Myocyte (in vitro differentiated cells): ENCODE measurements at places on chromosomes 1 and 21. TPM values are rescaled to one million over a fixed set of nuclear protein-coding genes. Genes with fewer than 3 reads are reported as not detected.

- DNase-seq = peak; percentile 90
Observed at GRCh38 chr21:43333298-43334062, 93.5 kb downstream of the SIK1 start.

GRCh38 chr1:101139130-101139529 is 97.7 kb upstream of the S1PR1 start:
- DNase-seq = no peak

Gene CSMD2
- not detected in 2 replicates for total RNA-seq

DNA sequence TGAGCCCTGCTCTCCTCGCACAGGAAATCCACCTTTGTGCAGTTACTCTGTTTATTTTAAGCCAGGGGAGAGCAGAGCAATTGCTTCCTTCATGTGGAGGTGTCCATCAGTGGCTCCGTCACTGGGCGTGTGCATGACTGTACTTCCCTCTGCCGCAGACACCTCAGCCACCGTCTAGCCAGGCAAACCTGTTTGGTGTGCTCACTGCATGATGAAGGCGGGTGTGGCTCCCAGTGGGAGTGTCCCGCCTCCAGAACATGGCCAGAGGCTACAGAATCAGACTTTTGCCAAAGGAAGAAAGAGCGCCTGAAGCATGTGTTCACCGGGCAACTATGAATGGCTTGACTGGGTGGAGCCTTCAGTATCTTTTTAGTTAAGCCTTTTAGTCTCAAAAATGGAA is 26.1 kb upstream of the LAMC2 start:
- DNase-seq = no peak

Gene PRR9
- not detected in 2 replicates for total RNA-seq

- peak; percentile 48 for DNase-seq
Observed at GRCh38 chr1:239361403-239361802, 25.0 kb upstream of the CHRM3 start.

DNA sequence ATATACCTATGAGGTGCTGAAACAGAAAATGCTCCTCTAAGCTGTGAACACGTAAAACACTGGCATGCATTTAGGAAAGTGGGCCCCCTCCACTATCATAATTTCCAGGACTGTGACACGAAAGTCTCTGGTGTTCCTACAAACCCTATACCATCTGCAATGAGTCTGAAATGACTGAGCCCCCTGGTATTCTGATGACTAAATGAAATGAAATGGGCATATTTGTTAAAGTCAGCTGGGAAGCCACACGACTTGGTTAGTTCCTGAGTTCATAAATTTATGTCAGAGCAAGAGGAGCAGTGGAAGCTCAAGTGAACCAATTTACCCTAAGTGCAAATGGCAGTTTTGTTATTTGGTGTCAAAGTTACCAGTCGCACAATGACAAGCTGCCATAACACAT is 182.3 kb downstream of the KCTD3 start:
- peak; percentile 13 for DNase-seq

Gene SPOCD1
- total RNA-seq = 8.9 and 9.7 TPM in 2 replicates

Gene SPATA17
- 0.26 and 1.6 TPM in 2 replicates for total RNA-seq

GRCh38 chr1:47812904-47813514 is 184.2 kb downstream of the TRABD2B start:
- no peak for DNase-seq

DNA sequence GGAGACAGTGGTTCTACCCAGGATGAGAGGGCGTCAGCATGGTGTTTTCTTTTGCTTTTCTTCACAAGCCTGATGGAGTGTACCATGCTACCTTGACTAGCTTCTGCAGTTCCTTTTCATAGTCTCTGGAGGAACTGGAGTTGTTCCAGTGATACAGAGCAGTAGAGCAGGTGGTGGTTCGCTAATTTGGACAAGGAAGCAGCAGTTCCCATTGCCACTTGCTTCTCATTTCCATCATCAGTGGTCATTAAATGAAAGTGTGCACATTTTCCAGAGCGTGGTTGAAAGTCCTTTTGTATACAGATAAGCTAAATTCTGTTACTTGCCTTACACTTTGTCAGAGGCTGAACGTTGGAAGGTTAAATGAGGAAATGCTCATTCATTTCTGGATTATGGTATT is 182.3 kb downstream of the C1orf21 start:
- peak; percentile 58 for DNase-seq

DNA sequence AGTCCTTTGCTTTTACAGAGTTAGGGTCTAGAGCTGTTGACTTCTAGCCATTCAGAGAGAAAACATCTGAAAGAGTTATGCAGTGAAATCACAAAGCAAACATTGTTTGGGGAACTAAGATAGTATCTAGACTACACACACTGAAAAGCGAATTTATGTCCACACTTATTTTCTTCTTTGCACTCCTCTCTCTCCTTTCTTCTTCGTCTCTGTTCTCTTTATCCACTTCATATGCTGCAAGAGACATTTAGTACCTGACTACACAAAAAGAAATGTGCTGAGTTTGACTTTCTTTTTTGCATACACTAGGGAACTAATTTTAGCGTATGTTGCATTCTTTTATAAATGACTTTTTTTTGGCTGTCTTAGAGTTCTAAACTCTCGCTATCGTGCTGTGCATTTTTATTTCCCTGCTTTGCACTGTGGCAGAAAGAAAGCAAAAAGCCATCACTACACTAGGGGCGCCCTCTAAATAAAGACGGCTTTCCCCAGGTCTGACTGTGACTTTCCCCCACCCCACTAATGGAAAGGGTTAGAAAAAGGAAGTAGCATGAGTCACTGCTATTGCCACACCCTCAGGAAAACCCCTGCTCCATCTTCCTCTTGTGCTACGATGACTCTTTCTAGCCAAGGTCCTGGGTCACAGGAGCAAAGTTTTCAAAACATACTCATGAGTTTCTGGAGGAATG is 65.7 kb downstream of the MAP3K7CL start:
- DNase-seq = peak; percentile 81

Gene GUCA2A
- not detected in 2 replicates for total RNA-seq

Gene KCNJ9
- total RNA-seq = not detected in 2 replicates

Gene OR2L8
- not detected in 2 replicates for total RNA-seq

Gene TRIM46
- 0.62 and 0.94 TPM in 2 replicates for total RNA-seq

Gene TEDDM1
- total RNA-seq = not detected in 2 replicates

DNA sequence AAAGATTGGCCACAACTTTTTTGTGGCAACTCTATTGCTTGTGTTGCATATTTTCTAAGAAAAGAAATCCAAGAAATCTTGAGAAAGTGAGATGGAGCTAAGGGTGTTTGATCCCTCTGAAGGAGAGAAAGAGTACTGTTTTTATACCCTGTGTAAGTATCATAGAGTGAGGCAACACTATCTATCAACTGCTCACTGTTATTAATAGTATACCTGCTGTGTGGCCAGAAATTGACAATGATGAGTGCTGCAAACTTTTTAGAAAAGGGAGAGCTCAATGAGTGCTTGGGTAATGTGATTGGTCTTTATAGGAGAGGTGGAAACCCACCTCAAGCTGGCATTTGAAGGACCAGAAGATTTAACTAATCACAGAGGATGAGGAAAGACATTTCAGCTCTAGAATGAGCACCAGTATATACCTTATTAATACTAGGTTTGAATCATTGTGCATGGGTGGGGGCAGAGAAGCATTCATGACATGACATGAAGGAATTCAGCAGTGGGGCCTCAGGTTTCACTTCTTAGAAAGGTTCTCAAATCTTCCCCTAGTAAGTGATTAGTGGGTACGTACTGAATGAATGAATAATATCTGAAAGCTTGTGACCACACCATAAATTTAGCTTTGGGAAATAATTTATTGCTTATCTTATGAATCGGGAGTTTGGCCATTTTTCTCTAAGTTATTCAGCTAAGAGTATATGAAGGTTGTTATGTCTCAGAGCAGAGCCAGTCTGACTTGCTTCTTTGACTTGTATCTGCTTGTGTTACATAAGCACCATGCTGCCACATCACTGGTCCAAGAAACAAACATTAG is 169.2 kb upstream of the SGIP1 start:
- DNase-seq = no peak

DNA sequence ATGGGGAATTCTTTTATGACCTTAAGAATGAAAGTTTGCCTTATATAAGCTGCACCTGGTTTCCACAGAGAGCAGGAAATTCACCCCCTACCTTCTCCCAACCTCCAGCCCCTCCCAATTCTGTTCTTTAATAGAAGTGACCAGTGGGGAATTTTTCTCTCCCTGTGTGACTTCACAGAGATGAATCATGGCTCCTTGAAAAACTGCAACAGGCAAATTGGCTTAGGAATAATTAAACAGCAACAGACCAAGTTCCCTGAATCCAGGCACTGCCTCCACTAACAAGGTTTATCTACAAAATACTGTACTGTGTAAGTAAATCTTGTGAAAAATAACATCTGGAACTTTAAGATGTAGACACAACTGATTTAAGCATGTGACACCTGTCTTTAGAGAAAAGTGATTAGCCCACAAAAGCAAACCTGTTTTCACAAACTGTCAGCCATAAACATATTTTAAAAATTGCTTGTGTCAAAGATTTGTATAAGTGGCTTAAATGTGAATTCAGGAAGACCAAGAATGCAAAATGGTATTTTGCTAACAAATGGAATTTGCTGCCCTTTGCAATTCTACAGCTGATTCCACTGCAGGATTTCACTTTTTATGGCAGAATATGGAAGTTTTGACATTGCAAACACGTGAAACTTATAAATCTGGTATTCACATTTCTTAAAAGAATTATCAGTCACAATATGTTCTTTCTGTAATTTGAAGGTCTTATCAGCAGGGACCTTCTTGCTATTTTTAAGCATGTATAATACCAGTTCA is 54.0 kb downstream of the ALG14 start:
- DNase-seq = no peak

- peak; percentile 87 for DNase-seq
Observed at GRCh38 chr21:29334717-29335428, 36.2 kb downstream of the BACH1 start.
